ENCODE measurements at places on chromosomes 2 and 18.

- peaks cover 80% of the 10 kb centered on the region for H3K27me3 ChIP-seq
- no peaks in the 10 kb centered on the region for H3K36me3 ChIP-seq
- H3K4me1 ChIP-seq: peaks cover 8% of the 10 kb centered on the region
- no peak overlapping the region for H3K4me3 ChIP-seq
- no peak overlapping the region for H3K27ac ChIP-seq
- DNase-seq: no peak
These were observed 11.2 kb upstream of the EN1 start for GRCh38 chr2:118858485-118859156.

DNA sequence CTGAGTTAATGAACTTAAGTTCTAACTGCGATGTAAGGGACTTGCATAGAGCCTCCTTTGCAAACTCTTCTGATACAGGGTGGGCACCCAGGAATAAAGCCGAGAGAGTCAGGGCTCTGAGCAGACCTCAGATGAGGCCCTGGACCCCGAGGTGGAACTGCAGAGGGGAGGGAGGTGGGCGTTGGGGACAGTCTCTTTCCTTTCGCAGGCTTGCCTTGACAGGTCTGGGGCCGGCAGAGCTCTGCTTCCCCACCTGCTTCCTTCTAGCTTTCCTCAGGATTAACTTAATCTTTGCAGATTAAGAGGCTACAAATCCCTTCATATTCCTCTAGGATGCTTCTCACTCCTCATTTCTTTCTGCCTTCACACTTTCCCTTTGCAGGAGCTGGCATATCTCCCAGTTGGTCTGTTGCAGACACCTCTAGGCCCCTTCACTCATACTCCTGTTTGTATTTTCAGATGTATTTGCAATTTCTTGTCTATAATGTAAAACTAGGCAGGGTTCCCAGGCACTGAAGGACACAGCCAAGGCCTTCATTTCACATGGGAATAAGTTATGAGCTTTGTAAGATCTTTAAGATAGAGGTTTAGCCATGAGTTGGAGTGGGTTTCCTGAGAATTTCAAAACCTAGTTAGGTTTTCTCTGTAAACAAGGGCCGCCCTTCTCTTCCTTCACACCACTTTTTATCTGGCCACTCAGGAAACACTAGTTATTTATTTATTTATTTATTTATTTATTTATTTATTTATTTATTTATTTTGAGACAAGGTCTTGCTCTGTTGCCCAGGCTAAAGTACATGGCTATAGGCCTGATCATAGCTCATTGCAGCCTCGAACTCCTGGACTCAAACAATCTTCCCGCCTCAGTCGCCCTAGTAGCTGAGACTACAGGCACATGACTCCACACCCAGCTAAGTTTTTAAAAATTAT, 70.9 kb downstream of the MTCL1 start:
- no peaks in the 10 kb centered on the region for H3K27me3 ChIP-seq
- no peak for DNase-seq
- no peak overlapping the region for H3K4me3 ChIP-seq
- no peaks in the 10 kb centered on the region for H3K36me3 ChIP-seq

DNA sequence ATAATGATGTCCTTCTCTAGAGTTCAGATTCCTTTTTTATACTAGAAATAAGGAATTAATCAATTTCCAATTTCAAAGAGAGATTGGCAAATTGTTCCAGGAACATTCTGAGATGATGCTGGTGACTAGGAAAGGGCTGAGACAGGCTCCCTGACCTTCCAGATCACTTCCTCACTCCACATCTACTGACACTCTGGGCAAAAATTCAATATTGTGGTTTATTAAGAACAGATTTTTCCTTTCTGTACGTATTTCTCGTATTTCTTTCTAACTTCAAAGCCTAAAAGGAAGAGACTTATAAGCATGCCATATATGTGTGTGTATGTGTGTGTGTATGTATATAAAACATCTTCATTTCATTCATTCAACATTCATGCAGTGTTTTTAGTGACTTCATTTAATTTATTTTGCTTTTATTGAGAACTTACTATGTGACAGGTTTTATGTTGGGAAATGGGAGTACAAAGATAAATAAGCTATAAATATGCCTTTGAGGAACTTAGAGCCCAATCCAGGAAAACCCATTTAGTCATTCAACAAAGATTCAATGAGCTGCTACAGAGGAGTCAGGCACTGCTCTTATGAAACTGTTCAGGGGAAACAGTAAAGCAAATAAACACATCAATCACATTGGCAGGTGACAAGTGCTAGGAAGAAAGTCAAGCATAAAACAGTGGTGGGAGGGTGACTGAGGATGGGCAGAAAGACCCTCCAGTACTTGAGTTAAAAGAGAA, 137.9 kb downstream of the RDH14 start:
- H3K4me3 ChIP-seq: no peak overlapping the region
- DNase-seq: no peak
- H3K27ac ChIP-seq: no peak overlapping the region
- no peaks in the 10 kb centered on the region for H3K27me3 ChIP-seq

GRCh38 chr2:108907822-108908712, 81.0 kb downstream of the EDAR start:
- H3K4me3 ChIP-seq: no peak overlapping the region
- peak; percentile 17 for DNase-seq
- no peaks in the 10 kb centered on the region for H3K27me3 ChIP-seq
- no peaks in the 10 kb centered on the region for H3K36me3 ChIP-seq
- H3K4me1 ChIP-seq: no peaks in the 10 kb centered on the region

Measured in breast epithelium (tissue), 4 donors.